ENCODE measurements at places on chromosomes 7 and 10. TPM values are rescaled to one million over a fixed set of nuclear protein-coding genes. Genes with fewer than 3 reads are reported as not detected.
A peak's percentile ranks its signal among the peaks of the same experiment; 100 is the strongest.

DNA sequence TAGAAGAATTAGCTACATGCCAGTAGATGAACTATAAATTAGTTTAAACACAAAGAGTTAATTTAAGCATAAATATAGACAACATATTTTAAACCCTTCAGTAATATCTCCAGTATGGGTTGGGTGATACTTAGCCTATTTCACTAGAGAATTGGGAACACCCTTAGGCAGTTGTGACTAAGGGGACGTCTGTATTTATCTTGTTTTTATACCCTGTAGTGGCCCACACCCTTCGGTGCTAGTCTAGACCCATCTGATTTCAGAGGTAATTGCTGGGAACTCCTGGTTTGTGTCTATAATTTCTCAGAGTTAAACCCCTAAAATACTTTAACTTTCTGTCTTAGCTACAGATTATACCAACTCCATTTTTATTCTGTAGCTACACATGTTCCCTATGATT lies 11.5 kb upstream of the STEAP4 start:
- DNase-seq: no peak

- DNase-seq: peak; percentile 25
These were observed at the start of gene UBE2D1 for GRCh38 chr10:58334817-58335305. Gene UBE2D1 (plus strand): TSS chr10:58335006. CDS start chr10:58335202, 196 bp downstream.

DNA sequence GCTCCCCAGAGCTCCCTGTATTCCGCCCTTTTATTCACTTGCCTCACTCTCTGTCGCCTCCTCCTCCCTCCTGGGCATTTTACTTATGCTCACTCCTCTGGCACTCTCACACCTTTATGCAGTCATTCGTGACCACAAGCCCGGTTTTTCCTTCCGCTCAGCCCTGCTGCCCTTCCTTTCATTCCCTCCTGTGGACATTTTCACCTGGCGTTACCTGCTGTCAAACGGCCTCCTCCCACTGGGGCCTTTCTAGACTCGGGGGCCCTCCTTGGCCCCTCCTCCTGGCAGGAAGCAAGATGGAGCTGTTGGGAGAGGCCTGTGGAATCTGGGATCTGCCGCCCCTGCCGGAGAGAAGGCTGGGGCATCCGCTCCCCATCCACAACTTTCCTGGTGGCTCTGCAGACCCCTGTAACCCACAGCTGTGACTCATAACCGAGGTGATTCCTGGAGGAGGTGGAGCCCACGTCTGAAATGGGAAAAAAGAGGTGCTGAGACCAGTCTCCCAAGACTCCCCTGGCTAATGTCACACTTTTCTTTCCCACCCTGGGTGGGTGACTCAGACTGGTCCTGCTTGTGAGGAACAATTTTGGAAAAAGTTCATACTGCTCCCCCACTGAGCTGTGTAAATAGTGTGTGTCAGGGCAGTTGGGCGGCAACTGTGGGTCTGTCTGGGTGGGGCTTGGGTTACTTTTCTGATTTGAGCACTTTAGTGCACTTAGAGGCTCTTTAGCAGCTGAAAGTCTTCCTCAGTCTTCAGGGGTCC lies 1.2 kb downstream of the VCL start:
- peak; percentile 74 for DNase-seq

DNA sequence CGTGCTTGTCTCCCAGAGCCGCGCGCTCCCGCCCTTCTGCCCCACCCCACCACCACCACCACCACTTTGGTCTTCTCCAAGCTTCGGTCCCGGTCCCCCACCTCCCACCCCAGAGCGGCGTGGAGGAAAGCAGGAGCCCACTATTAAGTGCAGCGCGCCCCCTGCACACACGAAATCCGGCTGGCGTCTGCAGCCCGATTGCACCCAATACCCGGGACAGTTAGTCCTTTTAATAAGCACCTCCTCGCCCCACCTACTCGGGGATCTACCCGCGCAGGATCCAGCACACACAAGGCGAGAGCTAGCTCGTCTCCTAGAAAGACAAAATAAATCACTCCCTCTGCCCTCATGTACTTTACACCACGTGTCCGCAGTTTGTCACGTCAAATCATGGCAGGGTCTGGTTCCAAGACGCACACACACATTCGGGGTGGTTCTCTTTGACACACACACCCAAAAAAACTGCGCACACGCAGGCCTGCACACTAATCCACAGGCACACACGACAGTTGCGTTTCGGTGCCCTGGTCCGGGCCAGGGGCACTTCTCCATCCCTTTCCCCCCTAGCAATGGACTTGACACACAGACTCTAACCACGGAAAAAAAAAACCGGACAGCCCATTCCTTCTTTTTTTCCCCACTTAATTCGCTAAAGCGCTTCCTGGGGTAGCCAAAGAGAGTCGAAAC lies 1.6 kb downstream of the SFMBT2 start:
- no peak for DNase-seq

DNA sequence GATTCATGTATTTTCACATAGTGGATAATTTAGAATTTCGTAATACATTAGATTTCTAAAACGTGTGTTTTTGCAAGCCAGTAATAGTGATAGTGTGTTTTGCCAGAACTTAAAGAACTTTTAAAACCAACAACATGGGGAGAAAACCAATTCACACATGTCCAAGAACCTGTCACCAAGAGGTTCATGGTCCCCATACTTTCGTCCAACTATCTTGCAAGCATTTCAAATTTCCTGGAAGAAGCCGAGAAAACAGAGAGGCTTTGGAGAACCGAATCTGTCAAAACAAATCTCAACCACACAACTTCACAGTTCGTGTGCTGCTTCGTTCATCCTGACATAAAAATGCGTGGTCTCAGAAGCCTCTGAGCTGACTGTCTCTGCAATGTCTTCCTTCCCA lies 31.9 kb downstream of the GFRA1 start:
- no peak for DNase-seq

- DNase-seq: no peak
These were observed 7.1 kb downstream of the CAMK2G start for GRCh38 chr10:73867126-73867807.

- no peak for DNase-seq
These were observed 1042.0 kb downstream of the GRM8 start for GRCh38 chr7:126210707-126211106.

- DNase-seq: no peak
These were observed 19.9 kb downstream of the CCDC3 start for GRCh38 chr10:12981570-12981969.

DNA sequence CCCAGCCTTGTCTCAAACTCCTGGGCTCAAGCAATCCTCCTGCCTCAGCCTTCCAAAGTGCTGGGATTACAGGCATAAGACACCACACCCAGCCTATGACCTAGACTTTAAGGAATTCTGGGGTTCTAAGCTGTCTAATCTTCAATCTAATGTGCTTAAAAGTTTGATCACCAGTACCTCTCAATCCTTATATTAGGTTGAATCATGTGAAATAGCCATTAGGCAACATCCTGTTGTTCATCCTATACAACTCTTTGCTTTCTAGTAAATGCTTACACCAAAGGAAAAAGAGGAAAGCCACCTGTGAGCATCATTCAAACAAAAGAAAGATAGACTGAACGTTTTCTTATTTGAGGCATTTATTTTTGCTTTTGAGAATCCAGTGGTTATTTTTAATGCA lies 56.0 kb downstream of the ATOH7 start:
- no peak for DNase-seq

DNA sequence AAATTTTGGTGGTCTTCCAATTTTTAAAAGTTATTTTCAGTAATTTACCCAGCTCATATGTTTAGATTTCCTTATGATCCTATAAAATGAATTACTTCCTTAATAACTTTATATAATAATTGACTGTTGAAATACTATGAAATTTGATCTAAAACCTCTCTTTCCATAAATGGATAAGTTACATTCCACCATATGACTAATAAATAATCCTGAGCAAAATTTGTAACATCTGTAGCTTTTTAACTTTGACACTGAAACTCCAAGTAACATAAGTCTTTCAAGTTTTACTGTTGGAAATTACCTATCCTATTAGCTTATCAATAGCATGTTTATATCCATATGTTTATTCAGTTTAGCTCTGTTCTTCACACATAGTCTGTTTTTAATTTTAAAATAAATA lies 85.3 kb downstream of the HECTD2 start:
- no peak for DNase-seq

- DNase-seq: no peak
These were observed 638 bp downstream of the LIPA start for GRCh38 chr10:89250865-89251408.

GRCh38 chr10:19762026-19762425 lies 54.2 kb upstream of the PLXDC2 start:
- DNase-seq: no peak

DNA sequence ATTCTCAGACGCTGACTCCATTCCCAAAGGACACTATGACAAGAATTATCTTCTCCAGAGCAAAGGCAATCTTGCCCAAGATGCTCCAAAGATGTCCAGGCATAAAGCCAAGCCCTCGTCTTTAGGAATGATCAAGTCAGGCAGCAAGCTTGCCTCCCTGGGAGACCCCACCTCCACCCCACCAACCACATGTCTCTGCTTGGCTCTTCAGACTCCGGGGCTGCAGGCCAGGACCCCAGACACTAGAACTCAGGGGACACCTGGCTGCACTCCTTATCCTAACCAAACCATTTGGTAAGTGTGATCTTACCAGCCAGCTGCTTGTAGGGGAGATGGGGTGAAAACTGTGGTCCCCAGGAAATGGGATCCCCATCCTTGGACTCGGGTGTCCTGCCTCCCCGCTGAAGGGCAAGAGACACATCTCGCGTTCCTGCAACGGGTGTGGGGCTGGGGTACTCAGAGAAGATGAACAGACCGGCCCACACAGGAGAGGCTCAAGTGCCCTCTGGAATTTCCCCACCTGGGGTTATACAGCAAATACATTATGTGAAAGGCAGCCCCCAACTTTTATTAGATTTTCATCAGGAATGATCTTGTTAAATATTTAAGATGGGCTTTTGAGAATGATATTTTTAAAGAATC lies 55.7 kb downstream of the INSIG1 start:
- DNase-seq: no peak

- no peak for DNase-seq
These were observed 70.2 kb upstream of the TMEM140 start for GRCh38 chr7:135077642-135078041.

- no peak for DNase-seq
These were observed 90.8 kb downstream of the JMJD1C start for GRCh38 chr10:63374991-63375390.

The SPDYE2 gene
- 8.2 TPM for polyA plus RNA-seq

The ATRNL1 gene
- polyA plus RNA-seq: 32.0 TPM

The NRP1 gene
- 169 TPM for polyA plus RNA-seq

The TMEM229A gene
- polyA plus RNA-seq: 0.14 TPM

The HMX2 gene
- polyA plus RNA-seq: 2.7 TPM

The TMEM140 gene
- polyA plus RNA-seq: 27.6 TPM

The LEP gene
- 0.37 TPM for polyA plus RNA-seq

The NPC1L1 gene
- 3.5 TPM for polyA plus RNA-seq

The GNGT1 gene
- 0.18 TPM for polyA plus RNA-seq

The KAZALD1 gene
- polyA plus RNA-seq: 9.0 TPM

The TMEM60 gene
- 24.8 TPM for polyA plus RNA-seq

The TUBAL3 gene
- polyA plus RNA-seq: 0.59 TPM

The CAMK1D gene
- 10.1 TPM for polyA plus RNA-seq
